ENCODE measurements at places on chromosomes 5 and 9.

GRCh38 chr5:168135897-168136296, 155.5 kb upstream of the WWC1 start:
- DNase-seq = no peak

- no peak for DNase-seq
Measured at GRCh38 chr9:19255821-19256220, 25.3 kb downstream of the DENND4C start.

DNA sequence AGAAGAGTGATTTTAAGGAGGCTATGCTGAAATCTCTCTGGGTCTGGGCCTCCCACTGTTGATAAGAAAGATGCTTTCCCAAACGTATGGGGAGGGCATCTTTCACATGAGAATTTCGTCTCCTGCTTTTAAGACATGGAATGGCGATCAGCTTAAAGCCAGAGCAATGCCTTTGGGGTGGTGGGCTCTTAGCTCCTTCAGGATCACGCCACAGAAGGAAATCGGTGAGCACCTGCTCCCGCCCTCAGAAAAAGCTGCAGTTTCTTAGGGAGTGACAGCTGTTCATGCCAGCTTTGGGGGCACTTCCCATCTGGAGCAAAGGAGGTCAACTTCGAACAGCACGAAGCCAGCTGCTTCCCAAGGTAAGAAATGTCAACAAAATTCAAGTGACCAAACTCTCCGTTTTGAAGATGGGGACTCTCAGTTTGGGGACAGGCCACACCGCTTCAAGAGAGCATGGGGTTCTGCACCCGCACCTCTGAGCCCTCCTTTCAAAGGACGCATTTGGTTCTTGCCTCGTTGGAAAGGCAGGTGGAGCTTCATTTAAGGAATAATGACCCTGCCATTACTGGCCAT, 39.0 kb downstream of the TRIP13 start:
- DNase-seq = no peak

- DNase-seq = no peak
Measured at GRCh38 chr5:67496051-67496450, 299.5 kb upstream of the CD180 start.

GRCh38 chr9:109717342-109717741, 62.7 kb upstream of the PALM2AKAP2 start:
- no peak for DNase-seq

DNA sequence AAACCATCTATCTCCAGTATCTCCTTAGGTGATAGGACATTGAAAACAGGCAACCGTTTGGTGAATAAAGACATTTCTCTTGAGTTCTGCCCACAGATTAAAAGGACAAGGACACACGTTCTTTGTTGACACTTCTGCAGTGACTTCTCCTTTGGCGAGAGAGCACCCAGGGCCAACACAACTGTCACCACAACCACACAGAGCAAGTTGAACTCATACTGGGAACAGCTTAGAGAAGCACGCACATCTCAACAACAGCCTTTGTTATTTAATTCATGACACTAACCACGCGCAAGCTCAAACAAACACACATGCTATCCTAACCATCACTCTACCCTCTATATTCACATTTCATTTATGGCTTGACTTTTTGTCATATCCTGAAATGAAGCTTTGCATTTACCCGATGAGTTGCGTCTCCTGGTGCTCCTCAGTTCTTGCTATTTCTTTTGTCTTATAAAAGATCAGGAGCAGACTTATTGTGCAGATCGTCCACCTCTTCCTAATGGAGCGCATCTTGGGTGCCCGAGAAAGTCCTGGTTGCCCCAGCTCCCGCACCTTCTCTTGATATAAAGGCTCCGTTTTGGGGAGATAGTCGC, 543 bp downstream of the ST8SIA4 start:
- DNase-seq = no peak

GRCh38 chr9:76026796-76027195, 136.3 kb downstream of the PCSK5 start:
- DNase-seq = no peak

All from D341Med (cell line).